ENCODE measurements at places on chromosomes 6 and 20. TPM values are rescaled to one million over a fixed set of nuclear protein-coding genes. Genes with fewer than 3 reads are reported as not detected.

The SLC35D3 gene
- total RNA-seq = 0.07 TPM

The DPPA5 gene
- not detected for total RNA-seq

The ZSCAN16 gene
- total RNA-seq = 3.7 TPM

The CST2 gene
- total RNA-seq = 1.6 TPM

The BLTP3A gene
- 5.0 TPM for total RNA-seq

The BPIFB4 gene
- not detected for total RNA-seq

The PSMA7 gene
- total RNA-seq = 482 TPM

The LTB gene
- 0.32 TPM for total RNA-seq

The CASS4 gene
- total RNA-seq = 0.07 TPM

The GATA5 gene
- total RNA-seq = 0.45 TPM

The NRSN1 gene
- not detected for total RNA-seq

The NR2E1 gene
- total RNA-seq = 0.07 TPM

The TPBG gene
- 30.0 TPM for total RNA-seq

The DSN1 gene
- total RNA-seq = 21.5 TPM

The VIP gene
- not detected for total RNA-seq

The ADGRF5 gene
- total RNA-seq = not detected

The C6orf132 gene
- 2.8 TPM for total RNA-seq

The KCNB1 gene
- 2.2 TPM for total RNA-seq

The ERGIC3 gene
- 230 TPM for total RNA-seq

The CCN2 gene
- 221 TPM for total RNA-seq

The PTCRA gene
- total RNA-seq = not detected

The KIAA1755 gene
- 0.18 TPM for total RNA-seq

The SRSF12 gene
- total RNA-seq = 2.2 TPM

The OLIG3 gene
- total RNA-seq = not detected

The CDK5RAP1 gene
- total RNA-seq = 36.1 TPM

The SLC22A7 gene
- total RNA-seq = not detected

The ZNF311 gene
- total RNA-seq = 0.16 TPM

The SLC13A3 gene
- 0.03 TPM for total RNA-seq

The PGBD1 gene
- total RNA-seq = 4.1 TPM

The LPA gene
- 0.21 TPM for total RNA-seq

The COX4I2 gene
- total RNA-seq = not detected

The RNF39 gene
- not detected for total RNA-seq

The PNLDC1 gene
- total RNA-seq = 0.05 TPM

The CFAP61 gene
- total RNA-seq = 0.44 TPM

The EYA4 gene
- 7.5 TPM for total RNA-seq

The TAGAP gene
- total RNA-seq = not detected

The RNF182 gene
- 3.5 TPM for total RNA-seq

The SERPINB6 gene
- 135 TPM for total RNA-seq

The TMC2 gene
- not detected for total RNA-seq

The OR2B6 gene
- not detected for total RNA-seq

The TTLL9 gene
- not detected for total RNA-seq

The VSTM2L gene
- total RNA-seq = 19.8 TPM

The KCNK5 gene
- 1.3 TPM for total RNA-seq

The SLC52A3 gene
- 0.60 TPM for total RNA-seq

Data from A549 treated with dexamethasone at 1 μM for 4 hours (cell line).